ENCODE measurements at places on chromosomes 5 and 9.

GRCh38 chr5:61332851-61333320 is 828 bp downstream of the ZSWIM6 start:
- no peak for DNase-seq

- no peak for DNase-seq
Measured at GRCh38 chr5:93257616-93258015, 323.4 kb downstream of the NR2F1-AS1 start.

DNA sequence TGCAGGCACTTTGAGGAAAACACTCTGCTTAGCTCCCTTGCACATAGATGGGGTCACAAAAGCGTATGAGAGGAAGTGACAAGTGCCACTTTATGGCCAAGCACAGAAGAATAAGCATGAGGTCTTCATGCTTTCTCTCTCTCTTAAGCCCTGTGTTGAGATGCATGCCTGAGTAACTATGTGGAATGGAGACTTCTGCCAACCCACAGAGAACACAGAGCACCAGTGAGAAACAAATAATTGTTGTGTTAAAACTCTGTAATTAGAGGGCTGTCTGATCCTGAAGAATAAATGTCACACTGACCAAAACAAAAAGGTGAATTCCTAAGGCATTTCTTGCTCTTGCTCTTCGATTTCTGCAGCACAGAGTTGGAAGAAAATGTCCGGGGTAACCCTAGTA is 488.5 kb downstream of the CTNND2 start:
- DNase-seq = no peak

DNA sequence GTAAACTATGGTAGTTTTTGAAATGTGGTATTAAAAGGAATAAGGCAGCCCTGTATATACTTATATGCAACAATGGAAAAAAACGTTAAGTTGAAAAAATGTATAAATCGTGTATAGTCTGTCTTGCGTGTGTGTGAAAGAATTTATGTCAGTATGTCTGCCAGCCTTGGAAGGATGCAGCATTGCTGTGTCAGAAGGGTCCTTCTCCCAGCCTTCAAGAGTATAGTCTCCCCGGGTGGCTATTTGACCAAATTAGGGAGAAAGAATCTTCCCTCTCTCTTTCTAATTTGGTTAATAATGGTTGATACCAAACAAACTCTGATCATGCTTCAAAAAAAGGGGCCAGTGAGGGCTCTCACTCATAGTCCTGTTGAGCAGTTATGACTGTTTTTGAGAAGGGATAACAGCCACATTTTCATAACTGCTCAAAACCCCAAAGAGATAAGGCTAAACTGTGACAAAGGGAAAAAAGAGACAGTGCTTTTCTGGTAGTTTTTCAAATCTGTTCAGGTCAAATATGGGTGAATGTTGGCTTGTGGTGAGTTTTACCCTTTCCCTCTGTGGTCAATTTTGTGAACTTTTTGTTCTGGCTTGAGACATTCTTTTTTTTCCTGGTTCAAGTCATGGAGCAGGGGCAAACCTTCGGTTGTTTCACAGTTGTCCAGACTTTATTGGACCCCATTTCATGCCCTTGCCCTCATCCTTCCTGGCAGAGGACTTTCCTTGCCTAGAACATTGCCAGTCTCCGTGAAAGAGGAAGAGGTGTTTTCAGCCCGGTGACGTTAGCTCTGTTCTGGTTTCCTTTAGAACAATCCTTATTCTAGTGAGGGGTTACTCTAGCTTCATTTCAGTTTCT is 21.0 kb downstream of the SNX30 start:
- no peak for DNase-seq

DNA sequence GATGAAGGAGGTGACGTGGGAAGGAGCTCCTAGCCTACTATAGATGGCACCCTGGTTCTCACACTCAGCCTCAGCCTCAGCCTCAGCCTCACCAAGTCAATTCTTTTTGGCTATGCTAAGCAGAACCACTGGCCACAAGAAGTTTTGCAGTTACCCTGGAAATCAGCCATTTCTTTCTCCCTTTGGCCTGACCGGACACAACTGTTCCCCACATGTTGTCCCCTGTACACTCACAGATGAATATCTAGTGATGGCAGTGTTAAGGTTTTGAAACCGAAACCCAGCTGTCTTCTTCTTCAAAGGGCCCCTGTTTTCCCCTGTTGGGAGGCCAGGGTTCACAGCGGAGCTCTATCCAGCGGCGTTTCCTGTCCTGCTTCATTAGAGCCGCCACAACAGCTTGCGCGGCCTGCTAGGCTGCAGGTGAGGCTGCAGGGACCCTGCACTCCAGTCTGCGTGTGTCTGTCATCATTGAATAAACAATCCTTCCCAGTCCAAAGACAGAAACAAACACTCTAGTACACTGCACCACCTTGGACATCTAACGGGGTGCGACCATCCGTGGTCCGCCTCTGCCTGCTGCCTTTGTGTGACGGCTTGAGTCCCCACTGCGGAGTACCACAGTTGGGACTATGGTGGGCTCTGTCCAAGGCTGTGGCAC is 250.5 kb downstream of the DENND1A start:
- no peak for DNase-seq

DNA sequence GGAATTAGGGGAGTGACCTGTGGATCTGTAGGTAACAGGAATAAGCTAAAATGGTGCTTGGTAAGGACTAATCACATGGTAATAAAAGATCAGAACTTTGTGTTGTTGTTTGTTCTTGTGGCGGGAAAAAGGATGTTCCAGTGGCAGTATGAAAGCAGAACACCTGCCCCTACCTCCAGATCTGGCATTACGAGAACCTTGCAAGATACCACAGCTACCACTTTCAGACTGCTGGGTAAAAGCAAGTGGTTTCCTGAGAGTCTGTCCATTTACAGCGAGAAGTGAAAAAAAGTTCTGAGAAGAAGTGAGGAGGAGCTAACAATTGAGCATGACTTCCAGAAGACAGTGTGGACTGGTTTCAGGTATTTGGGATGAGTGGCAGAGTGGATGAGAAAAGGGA is 252.5 kb downstream of the TLE4 start:
- DNase-seq = no peak

DNA sequence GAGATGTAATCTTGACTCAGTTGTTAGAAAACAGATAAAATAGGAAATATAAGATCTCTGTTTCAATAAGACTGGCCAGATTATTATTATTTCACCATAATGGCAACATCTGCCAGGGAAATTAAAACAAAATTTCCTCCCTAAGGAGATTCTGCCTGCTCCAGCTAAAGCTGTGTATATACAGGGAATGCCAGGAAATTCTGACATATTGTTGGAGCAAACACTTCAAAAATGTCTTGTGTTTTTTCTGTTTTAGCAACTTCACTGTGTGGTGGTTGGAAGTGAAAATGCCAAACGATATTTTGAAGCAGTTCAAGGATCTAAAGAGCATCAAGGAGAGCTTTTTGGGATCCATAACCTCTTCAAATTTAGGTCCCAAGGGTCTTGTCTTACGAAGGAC is 90.8 kb downstream of the ERCC6L2 start:
- no peak for DNase-seq
